Kidney glomerular epithelial cell (primary cell): ENCODE measurements at places on chromosomes 2 and 18.

DNA sequence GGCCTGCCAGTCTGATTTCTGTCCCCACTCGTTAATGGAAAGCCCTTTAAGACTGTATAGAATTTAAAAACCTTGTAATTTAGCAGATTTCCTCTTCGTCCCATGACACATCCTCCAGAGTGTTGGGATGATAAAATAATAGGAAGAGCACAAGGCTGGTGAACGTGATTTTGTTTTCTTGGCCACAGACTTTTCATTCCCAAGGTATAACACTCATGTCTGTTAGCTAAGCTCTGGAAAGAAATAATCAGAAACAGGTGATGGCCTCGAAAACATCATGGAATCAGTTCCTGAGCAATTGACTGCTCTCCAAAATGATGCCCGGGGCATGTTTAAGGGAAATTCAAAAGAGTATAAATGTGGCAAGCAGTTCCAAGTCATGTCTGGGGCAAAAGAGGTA, 337.8 kb upstream of the TCF4 start:
- DNase-seq: no peak

GRCh38 chr2:134420259-134420658, 166.4 kb downstream of the MGAT5 start:
- no peak for DNase-seq

GRCh38 chr2:173999272-173999671, 34.1 kb upstream of the SP3 start:
- DNase-seq: no peak

DNA sequence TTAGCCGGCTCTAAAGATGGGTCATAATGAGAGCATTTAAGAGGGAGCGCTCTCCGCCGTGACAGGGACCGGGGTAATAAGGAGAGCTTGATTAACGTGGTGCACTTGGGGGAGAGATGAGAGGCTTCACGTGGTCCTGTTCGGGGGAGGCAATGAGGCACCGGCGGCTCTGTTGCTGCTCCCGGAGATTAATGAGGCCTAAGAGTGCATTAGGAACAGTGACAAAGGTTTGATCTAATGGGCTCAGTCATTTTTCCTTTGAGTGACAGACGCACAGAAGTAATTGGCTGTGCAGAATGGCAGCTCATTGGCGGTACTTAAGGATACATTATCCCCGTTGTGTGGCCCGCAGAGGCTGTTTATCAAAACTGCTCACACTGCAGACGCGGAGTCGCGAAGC, 250.7 kb downstream of the GBX2 start:
- no peak for DNase-seq

- DNase-seq: no peak
Measured at GRCh38 chr2:160110674-160111239, 48.3 kb upstream of the PLA2R1 start.

DNA sequence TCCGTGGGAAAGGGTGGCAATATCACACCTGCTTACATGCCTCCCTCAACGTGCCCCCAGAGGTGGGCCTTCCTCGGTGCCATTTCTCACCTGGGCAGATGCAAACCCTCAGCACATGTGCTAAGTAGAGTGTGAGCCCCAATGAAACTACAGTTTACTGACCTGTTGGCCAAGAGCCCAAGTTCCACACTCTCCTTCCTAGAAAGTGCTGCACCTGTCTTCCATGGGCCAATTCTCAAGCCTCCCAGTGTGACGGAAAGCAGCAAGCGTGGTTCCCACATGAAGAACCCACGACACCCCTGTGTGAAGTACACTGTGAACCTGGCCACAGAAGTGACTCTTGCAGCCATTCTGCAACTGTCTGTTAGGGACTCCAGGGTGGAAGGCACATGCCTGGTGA, 73.7 kb downstream of the UXS1 start:
- DNase-seq: no peak
